ENCODE measurements at places on chromosomes 13 and 19. TPM values are rescaled to one million over a fixed set of nuclear protein-coding genes. Genes with fewer than 3 reads are reported as not detected.

EDDM13 gene
- not detected for total RNA-seq

- no peak overlapping the region for H3K4me3 ChIP-seq
- H3K27me3 ChIP-seq, result peaks cover 5% of the 10 kb centered on the region
- no peaks in the 10 kb centered on the region for H3K36me3 ChIP-seq
These were observed 36.2 kb downstream of the C13orf46 start for GRCh38 chr13:113937527-113938180.

KLK14 gene
- not detected for total RNA-seq

- no peak for DNase-seq
- no peaks in the 10 kb centered on the region for H3K27me3 ChIP-seq
- no peak overlapping the region for H3K4me3 ChIP-seq
- no peaks in the 10 kb centered on the region for H3K4me1 ChIP-seq
- no peak overlapping the region for H3K27ac ChIP-seq
These were observed 1383.8 kb downstream of the EFNB2 start for GRCh38 chr13:105151639-105152038.

SHANK1 gene
- not detected for total RNA-seq

- peak; percentile 28 for DNase-seq
- H3K4me3 ChIP-seq, result no peak overlapping the region
- H3K36me3 ChIP-seq, result no peaks in the 10 kb centered on the region
These were observed 28.9 kb downstream of the TDRD12 start for GRCh38 chr19:32748497-32748896.

CCL25 gene
- total RNA-seq, result not detected

DNA sequence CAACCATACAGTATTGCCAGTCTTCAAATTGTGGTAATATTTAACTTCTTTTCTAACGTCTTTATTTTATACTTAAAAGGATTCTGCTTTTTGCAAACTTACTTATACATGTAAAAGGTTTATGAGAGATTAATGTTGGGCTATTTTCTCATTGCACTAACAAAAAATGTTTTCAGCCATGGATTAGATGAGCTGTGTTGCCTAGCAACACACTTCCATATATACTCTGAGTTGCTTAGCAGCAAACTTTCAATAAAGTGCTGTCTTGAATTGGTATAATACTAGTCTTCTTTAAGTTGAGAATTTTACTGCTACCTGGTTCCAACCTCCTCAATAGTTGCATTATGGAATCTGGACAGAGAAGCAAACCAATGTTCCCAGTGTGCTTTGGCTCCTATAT, 777.4 kb upstream of the PCDH9 start:
- no peaks in the 10 kb centered on the region for H3K4me1 ChIP-seq
- no peak overlapping the region for H3K4me3 ChIP-seq
- no peaks in the 10 kb centered on the region for H3K27me3 ChIP-seq
- no peaks in the 10 kb centered on the region for H3K36me3 ChIP-seq
- no peak for DNase-seq
- no peak overlapping the region for H3K27ac ChIP-seq

DNA sequence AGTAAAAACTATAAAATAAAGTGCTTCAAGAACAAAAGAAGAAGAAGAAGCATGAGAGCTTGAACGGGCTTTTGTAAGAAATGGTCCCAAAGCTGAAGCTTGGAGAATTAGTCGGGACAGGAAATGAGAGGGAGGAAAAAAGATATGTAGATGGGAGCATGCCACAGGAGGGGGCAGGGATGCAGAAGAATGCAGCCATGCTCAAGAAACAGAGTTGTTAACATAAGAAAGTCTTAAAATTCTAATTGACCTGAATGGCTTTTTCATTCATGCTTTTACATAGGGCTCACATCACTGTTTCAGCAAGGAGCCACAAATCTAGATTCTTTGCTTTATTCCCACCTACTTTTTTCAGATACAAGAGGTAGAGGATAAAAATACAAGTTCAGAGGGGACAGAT, 27.7 kb upstream of the NBEA start:
- H3K4me1 ChIP-seq, result peaks cover 4% of the 10 kb centered on the region
- H3K27me3 ChIP-seq, result no peaks in the 10 kb centered on the region
- no peak for DNase-seq
- H3K36me3 ChIP-seq, result no peaks in the 10 kb centered on the region
- H3K27ac ChIP-seq, result no peak overlapping the region

GRCh38 chr19:10344780-10345179, 5.4 kb upstream of the ICAM3 start:
- no peaks in the 10 kb centered on the region for H3K4me1 ChIP-seq
- H3K27ac ChIP-seq, result no peak overlapping the region
- no peaks in the 10 kb centered on the region for H3K36me3 ChIP-seq
- no peak overlapping the region for H3K4me3 ChIP-seq
- DNase-seq, result no peak

TNPO2 gene
- 72.4 TPM for total RNA-seq

SLITRK6 gene
- not detected for total RNA-seq

DNA sequence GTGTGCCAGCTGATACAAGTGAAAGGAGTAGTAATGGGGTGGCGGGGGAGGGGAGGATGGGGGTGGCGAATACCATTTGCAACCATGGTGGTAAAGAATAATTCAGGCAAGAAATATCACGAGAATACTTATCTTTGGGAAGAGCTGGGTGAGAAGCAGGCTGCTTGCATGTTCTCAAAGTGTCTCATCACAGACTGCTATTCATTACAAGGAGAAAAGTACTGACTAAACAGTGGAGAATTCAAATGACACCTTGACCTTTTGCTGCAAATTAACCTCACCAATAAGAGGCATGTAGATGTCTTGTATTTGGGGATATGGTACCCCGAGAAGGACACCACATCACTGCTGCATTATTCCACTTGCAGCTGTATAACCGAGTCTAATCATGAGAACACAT, 585.7 kb upstream of the GPC6 start:
- no peak overlapping the region for H3K4me3 ChIP-seq
- H3K27me3 ChIP-seq, result no peaks in the 10 kb centered on the region
- H3K4me1 ChIP-seq, result no peaks in the 10 kb centered on the region
- no peak for DNase-seq

DNA sequence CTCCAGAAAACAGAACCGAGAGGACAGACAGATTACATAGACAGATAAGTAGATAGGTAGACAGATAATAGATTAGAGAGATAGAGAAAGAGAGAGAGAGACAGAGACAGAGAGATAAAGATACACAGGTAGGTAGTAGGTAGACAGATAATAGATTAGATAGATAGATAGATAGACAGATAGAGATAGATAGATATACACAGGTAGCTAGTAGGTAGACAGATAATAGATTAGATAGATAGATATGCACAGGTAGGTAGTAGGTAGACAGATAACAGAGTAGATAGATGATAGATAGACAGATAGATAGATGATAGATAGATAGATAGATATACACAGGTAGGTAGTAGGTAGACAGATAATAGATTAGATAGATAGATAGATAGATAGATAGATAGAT, 10.1 kb downstream of the FFAR2 start:
- H3K4me3 ChIP-seq, result no peak overlapping the region
- no peaks in the 10 kb centered on the region for H3K4me1 ChIP-seq
- no peak overlapping the region for H3K27ac ChIP-seq
- no peak for DNase-seq
- peaks cover 3% of the 10 kb centered on the region for H3K27me3 ChIP-seq
- H3K36me3 ChIP-seq, result no peaks in the 10 kb centered on the region

DNA sequence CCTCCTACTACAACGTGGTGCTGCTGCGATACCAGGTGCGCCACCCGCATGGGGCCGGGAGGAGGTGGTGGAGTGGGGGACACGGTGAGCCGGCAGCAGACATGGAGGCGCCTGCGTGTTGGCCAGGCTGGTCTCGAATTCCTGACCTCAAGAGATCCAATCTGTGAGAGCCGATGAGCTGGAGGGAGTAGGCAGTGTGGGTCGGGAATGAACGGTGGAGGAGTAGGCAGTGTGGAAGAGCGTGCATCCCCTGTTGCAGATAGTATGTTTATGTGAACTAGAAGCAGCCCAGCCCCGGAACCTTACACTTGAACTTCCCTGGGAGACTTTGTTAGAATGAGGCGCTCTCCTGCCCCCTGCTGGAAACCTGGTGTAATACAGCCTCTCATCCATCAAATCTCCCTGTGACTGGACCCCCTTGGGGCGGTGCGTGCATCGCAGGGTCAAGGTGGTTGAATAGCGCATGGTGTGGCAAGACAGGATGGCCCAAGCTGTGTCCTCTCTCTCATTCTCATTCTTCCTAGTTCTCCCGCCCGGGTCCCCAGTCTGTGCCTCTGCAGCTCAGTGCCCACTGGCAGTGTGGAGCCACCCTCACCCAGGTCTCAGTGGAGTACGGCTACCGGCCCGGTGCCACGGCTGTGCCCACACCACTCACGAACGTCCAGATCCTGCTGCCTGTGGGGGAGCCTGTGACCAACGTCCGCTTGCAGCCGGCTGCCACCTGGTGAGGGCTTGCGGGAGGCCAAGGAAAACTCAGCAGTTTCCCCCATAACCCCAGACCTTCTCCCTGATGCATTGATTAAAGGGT, 10.5 kb upstream of the B3GNT3 start:
- no peaks in the 10 kb centered on the region for H3K4me1 ChIP-seq
- H3K27ac ChIP-seq, result no peak overlapping the region
- DNase-seq, result peak; percentile 74
- no peak overlapping the region for H3K4me3 ChIP-seq
- no peaks in the 10 kb centered on the region for H3K36me3 ChIP-seq
- H3K27me3 ChIP-seq, result no peaks in the 10 kb centered on the region

- DNase-seq, result no peak
- no peak overlapping the region for H3K4me3 ChIP-seq
- H3K4me1 ChIP-seq, result no peaks in the 10 kb centered on the region
These were observed 95.9 kb downstream of the AKAP11 start for GRCh38 chr13:42367831-42368230.

- DNase-seq, result no peak
- H3K4me3 ChIP-seq, result no peak overlapping the region
- H3K27me3 ChIP-seq, result no peaks in the 10 kb centered on the region
- no peak overlapping the region for H3K27ac ChIP-seq
- no peaks in the 10 kb centered on the region for H3K36me3 ChIP-seq
These were observed 204.0 kb upstream of the STARD13 start for GRCh38 chr13:33489563-33489962.

DNA sequence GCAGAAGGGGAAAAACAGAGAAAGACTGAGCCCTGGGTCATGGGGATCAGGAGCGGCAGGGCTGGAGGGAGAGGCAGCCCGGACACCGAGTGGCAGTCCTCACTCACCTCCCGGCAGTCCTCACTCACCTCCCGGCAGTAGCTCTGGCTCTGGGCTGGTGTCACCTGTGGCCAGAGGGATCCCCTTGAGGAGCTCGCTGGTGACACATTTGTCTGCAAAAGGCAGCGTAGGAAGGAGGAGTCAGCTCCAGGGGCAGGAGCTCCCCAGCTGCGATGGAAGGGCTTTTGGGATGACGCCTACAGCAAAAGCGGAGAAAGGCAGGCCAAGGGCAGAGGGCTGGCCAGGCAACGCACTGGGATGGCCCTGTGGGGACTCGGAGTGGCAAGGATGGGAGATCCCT, 739 bp downstream of the EIF3G start:
- H3K36me3 ChIP-seq, result peaks cover 38% of the 10 kb centered on the region
- DNase-seq, result no peak
- peak overlapping the region; percentile 98 for H3K4me3 ChIP-seq
- H3K27me3 ChIP-seq, result no peaks in the 10 kb centered on the region
- no peaks in the 10 kb centered on the region for H3K4me1 ChIP-seq

PSG11 gene
- total RNA-seq, result not detected

PTH2 gene
- total RNA-seq, result not detected

DNA sequence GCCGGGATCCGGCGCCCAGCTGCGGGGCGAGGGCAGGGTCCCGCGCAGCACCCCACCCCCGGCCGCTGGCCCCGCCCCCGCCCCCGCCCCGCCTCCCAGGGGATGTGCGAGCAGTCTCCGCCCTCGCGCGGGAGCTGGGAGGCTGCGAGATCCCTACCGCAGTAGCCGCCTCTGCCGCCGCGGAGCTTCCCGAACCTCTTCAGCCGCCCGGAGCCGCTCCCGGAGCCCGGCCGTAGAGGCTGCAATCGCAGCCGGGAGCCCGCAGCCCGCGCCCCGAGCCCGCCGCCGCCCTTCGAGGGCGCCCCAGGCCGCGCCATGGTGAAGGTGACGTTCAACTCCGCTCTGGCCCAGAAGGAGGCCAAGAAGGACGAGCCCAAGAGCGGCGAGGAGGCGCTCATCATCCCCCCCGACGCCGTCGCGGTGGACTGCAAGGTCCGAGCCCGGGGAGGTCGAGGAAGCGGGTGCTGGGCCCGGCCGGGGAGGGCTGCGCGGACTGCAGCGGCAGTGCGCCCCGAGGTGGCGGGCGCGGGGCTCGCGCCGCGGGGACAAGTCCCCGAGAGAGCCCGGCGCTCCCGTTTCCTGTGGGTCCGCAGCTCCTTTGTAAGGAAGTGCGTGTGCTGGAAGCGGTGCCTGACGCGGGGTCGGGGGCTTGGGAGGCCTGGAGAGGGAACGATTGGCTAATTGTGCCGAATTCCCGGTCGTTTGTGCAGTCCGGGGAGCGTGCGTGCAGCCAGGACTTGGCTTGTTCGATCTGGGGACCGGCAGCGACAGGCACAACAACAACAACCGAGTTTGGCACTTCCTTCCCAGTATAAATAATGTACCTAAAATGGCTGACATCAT, at the start of gene ITM2B:
Gene ITM2B, plus strand, starts transcription at position 161 of the 843 bp plus-strand sequence. Its CDS starts 155 bp downstream, at position 316.
- H3K27me3 ChIP-seq, result no peaks in the 10 kb centered on the region
- peak within 1 kb of the TSS; percentile 97 for H3K4me3 ChIP-seq
- peaks cover 2% of the 10 kb centered on the region for H3K36me3 ChIP-seq
- peak; percentile 75 for DNase-seq
- H3K27ac ChIP-seq, result peak within 1 kb of the TSS; percentile 80
- peaks cover 17% of the 10 kb centered on the region for H3K4me1 ChIP-seq

DNA sequence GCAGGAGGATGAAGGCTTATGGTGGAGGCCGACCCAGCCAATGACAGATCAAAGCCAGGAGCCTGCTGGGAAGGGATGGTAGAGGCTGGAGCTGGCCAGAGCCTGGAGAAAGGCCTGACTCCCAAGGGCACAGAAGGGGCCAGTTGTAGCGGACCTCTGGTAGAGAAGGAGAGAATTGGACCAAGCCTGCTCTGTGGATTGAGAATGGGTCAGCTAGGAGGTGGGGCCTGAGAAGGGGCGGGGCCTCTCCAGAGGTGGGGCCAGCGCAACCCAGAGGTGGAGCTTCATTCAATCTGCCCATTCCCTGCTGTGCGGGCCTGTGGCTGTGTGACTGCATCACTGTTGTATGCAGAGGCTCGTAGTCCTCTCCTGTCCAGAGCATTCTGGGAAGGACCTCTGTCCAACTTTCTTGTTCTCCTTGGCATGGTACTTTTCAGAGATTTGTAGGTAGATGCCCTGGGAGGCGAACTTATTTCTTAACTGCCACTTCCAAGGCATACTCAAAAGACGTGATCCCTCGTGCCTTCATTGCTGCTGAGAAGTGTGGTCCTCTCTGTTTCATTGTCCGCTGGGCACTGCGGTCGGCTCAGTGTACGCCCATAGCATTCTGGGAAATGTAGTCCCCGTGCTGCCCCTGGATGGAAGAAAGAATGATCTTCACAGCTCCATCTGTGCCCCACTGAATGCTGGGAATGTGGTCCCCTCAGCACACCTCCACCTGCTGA, 6.7 kb downstream of the GRIN2D start:
- H3K4me1 ChIP-seq, result peaks cover 11% of the 10 kb centered on the region
- H3K27me3 ChIP-seq, result peaks cover 19% of the 10 kb centered on the region
- no peaks in the 10 kb centered on the region for H3K36me3 ChIP-seq
- H3K4me3 ChIP-seq, result peak overlapping the region; percentile 52
- peak; percentile 80 for DNase-seq
- peak overlapping the region; percentile 50 for H3K27ac ChIP-seq

- no peak overlapping the region for H3K4me3 ChIP-seq
- H3K36me3 ChIP-seq, result no peaks in the 10 kb centered on the region
- H3K27me3 ChIP-seq, result no peaks in the 10 kb centered on the region
- no peaks in the 10 kb centered on the region for H3K4me1 ChIP-seq
- H3K27ac ChIP-seq, result no peak overlapping the region
These were observed 22.4 kb upstream of the ARHGEF18 start for GRCh38 chr19:7326105-7326877.

- DNase-seq, result no peak
- no peak overlapping the region for H3K4me3 ChIP-seq
- no peaks in the 10 kb centered on the region for H3K4me1 ChIP-seq
- no peak overlapping the region for H3K27ac ChIP-seq
- no peaks in the 10 kb centered on the region for H3K36me3 ChIP-seq
These were observed 2.4 kb upstream of the TGFBR3L start for GRCh38 chr19:7912144-7912696.
